EL (cell line): ENCODE measurements at places on chromosomes 2 and 18.

GRCh38 chr2:12119841-12120240, 373.4 kb downstream of the LPIN1 start:
- peak; percentile 68 for DNase-seq

DNA sequence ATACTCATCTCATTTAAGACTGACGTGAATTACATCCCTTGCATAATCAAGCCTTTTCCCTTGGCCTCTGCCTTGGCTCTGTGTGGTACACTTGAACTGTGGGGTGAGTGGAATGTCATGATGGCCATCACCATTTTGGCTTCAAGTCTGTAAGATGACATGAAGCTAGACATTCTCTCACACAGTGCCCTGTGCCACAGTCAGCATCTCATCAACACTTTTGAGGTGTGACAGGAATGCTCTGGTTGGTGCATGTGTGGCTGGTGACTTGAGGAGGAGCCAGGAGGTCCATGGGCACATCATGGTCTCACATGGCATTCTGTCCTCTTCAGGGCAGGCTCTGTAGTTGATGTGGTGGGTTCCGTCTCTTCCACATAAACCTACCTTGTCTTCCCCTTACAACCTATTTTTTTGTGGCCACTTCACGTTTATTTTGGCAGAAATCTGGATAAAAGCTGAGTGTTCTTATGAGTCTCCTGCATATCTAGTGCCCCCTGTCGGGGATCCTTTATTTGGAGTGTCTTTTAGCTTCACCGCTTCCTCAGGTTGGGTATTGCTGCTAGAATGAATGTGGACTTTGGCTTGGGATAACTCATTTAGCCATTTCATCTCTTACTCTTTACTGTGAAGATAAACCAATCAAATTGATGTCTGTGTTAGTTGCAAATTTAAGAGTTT, 28.1 kb downstream of the MAP4K4 start:
- DNase-seq: no peak

DNA sequence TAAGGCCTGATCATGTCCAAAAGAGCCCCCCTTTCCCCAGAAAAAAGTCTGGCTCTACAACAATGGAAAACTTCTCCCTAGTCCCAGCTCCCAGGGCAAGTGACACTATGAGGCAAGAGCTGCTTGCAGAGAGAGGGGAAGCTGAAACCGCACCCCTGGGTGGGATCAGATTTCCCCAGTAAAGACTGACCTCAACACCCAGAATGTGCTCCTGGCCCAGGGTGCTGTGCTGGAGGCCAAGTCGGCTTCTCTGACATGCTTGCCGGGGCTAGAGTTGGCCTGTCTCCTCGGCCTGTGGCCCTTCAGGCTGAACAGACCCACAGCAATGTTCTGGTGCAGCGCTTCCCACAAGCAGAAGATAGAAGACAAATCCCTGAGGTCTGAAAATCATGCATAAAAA, 18.4 kb upstream of the ST8SIA3 start:
- DNase-seq: no peak

GRCh38 chr2:141195087-141195486, 935.7 kb downstream of the LRP1B start:
- DNase-seq: no peak

DNA sequence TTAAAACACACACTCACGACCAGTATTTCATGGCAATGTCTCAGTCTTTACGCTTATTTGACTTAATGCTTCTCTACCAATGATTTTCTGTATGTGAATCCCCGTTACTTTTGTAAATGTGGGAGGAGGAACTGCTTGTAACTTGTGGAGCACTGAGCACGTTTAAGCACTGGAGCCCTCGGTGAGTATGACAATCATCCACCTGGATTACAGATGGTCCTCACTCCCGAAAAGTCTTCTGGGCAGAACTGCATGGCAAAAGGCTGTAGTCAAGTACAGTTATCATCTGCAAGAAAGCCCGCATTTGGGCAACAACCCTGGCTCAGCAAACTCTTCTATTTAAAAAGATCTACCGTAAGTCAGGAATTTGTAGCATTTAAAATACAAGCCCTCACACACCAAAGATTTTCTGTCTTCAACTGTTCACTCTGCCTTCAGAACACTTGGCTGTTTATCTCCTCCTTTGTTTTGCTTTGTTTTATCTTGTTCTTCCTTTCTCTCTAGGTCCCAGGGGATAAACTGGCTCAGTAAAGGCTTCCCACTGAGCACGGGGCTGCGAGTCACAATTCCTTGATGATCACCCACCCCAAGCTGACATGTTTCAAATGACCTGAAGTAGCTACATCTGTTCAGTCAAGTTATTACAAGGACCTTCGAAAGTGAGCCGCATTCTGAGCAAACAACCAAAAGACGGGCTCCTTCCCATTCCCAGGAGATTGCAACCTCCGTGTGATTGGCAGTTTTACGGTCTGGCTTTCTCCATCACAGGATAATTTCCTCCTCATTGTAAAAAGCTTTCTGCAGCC, 102.2 kb downstream of the DLGAP1 start:
- DNase-seq: no peak

DNA sequence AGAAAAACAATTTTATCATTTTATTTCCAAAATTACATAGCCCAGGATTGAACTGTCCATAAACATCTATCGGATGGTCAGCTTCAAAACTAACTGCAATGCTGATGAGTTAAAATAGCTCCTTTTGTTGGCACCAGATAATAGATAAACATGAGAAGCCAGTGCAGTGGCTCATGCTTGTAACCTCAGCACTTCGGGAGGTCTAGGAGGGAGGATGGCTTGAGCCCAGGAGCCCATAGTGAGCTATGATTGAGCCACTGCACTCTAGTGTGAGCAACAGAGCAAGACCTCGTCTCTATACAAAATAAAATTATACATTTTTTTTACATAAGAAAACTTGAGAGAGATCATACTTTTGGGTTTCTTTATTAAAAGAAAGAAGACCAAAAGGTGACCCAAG, 34.6 kb upstream of the IMPA2 start:
- DNase-seq: peak; percentile 55
